ENCODE measurements at places on chromosomes 5 and 9.
A peak's percentile ranks its signal among the peaks of the same experiment; 100 is the strongest.

GRCh38 chr9:122212473-122213004 lies 16.2 kb downstream of the LHX6 start:
- ATAC-seq, result no peak

- no peak for ATAC-seq
Measured at GRCh38 chr5:178515776-178516503, 74.3 kb downstream of the COL23A1 start.

DNA sequence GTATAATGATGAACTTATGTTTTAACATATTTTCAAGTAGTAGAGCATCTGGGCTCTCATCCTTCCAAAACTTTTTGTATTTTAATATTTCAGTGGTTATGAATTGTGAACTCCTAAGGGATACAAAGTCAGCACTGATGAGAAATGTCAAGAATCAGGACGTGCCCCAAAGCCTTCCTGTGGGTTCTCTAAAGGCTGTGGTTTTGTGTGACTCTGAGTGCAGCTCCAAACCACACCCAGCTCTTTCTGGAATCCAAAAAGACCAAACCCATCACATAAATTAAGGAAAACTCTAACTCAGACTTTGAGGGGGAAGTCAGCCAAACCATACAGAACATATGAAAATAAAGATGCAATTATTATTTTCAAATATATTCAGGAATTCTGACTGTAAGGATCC lies 40.8 kb upstream of the SMU1 start:
- ATAC-seq, result no peak

DNA sequence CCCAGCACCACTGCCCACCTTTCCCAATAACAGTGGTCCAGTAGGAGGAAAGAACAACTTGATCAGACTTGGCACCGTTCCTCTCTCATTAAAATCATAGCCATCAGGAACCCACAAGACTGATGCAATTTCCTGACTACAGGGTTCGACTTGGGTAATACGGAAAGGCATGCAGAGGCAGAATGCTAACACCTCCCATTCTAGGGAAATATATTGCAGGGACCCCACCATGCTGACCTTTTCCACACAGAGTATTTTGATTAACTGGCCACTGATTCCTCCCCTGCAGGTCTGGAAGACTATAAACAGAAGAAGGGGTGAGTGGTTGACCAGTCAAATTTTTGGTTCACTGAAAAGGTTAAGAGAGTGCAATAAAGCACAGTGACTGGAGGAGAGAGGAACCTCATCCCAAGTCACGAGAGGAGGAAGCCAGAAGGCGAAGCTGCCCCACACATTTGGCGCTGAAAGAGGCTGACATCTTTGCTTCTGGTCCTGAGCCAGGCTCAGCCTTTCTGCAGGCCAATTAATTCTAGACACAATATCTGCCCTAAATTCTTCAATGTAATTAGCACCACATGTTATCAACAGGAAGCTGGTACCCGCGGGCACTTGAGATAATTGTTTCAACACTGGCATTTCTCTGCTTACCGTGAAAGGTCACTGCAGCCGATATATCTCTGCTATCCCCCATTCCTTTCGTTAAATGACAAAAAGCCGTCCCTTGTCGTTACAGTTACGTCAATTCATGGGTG lies 64.7 kb upstream of the SPOCK1 start:
- peak; percentile 42 for ATAC-seq

DNA sequence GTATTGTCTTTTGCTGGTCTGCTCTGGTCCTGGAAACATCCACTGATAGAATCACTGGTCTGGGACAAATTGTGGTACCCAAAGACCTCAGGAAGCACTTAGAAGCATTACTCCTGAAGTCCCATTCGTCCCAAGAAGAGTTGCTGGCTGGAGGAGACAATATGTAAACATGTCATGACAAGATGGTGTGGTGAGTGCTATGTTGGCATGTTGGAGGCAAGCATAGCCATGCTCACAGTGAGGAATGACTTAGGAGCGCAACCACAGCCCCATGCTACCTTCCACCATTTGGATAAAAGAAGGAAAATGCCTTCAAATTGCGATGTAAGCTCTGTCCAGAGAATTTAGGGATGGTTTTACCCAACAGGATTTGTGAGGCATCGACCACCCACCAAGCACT lies 115.8 kb upstream of the STC2 start:
- no peak for ATAC-seq

Measured in SK-N-SH treated with all-trans-retinoic acid at 6 μM for 48 hours (cell line).